CD14-positive monocyte (primary cell): ENCODE measurements at places on chromosomes 4 and X. TPM values are rescaled to one million over a fixed set of nuclear protein-coding genes. Genes with fewer than 3 reads are reported as not detected.

- no peak for DNase-seq
Measured at GRCh38 chrX:39580043-39580442, 517.7 kb downstream of the BCOR start.

DNA sequence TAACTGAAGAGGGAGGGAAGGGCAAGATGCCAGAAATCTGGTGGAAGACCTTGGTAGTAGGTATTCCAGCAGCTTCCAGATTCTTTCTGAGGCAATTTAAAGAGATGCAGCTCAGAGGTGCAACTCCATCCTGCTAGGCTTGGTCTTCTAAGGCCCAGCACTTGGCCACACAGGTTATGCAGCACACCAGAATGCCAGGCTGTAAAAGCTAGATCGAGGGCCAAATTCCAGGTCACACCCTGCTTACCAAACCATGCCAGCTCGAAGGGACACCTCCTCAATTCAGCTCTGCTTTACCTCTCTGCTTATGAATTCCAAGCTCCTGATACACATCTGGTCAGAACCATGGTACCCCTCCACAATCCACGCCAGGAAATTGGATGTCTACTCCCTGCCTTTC is 19.8 kb upstream of the ATXN3L start:
- no peak for DNase-seq

GRCh38 chr4:5827108-5828004 is 65.5 kb downstream of the CRMP1 start:
- DNase-seq = no peak

The TCEAL4 gene
- 8.5 TPM for polyA plus RNA-seq

DNA sequence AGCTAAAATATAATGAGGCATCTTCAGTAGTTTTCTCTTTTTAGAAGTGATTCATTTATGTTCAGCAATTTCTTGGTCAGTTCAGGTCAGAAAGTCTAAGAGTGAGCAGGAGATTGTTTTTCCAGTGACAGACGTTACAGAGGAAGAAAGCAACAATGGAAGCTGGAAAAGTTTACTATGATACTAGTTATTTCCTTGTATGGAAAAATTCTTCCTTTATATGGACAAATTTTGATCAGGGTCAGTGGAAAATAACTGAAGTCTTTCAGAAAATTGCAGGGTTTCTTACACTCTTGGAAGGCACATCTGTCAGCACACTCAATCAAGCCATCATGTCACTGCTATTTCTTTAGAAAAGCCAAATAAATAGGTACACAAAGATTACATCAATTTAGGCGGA is 1120.7 kb downstream of the FAT4 start:
- DNase-seq = no peak

- DNase-seq = no peak
Measured at GRCh38 chr4:113049421-113050370, at the start of gene ANK2. Gene ANK2 (plus strand): TSS chr4:113049653. CDS start chr4:113049729, 76 bp downstream.

The DGKQ gene
- polyA plus RNA-seq = 0.58 TPM

DNA sequence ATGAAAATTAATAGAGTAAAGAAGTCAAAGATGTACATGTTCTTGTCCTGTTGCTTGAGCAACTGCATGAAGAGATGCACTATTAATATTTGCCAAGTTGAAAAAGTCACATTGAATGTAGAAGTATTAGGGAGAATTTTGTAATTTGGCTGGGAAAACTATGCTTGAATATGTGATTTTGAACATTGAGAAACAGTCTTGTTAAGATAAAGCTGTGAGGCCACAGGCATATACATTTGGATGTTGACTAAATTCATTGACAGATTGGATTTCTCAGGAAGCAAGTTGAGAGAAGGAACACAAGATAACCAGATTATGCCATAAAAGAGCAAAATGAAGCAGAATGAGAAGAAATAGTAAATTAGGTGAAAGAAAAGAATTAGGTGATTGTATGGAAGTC is 1777.5 kb upstream of the PCDH7 start:
- no peak for DNase-seq

The SHROOM3 gene
- under 0.01 TPM in 1 of 2 replicates, not detected in the other for polyA plus RNA-seq

GRCh38 chrX:2492531-2493218 is 8.1 kb downstream of the DHRSX start:
- no peak for DNase-seq

The TLR7 gene
- 23.0 TPM for polyA plus RNA-seq

The ARL9 gene
- not detected in 2 replicates for polyA plus RNA-seq

DNA sequence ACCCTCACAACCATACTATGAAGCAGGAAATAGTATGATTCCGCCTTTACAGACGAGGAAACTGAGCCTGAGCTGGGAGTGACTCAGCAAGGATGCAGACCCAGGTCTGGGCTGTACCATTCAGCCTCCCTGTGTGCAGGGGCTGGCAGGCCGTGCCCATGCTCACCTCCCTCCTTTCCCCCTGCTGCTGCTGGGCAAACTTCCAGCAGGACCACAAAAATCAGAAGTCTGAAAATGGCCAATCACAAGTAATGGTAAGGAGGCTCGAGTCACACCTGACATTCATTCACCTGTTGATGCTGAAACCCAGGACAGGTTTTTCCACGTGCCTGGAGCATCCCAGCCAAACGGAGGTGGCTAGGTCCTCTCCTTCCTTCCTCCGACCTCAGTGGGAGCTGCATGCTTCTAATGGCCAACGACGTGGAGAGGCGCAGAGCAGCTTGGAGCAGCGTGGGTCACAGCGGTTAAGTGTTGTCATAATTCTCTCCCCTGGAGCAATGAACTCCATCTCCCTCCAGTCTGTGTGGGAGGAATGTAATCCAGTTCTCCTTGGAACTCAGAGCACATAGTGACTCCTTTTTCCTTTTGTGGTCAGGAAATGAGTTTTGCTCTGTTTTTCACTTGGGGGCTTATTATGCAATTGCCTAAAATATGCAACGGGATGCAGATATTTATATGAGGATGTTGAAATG is 371.7 kb downstream of the BCOR start:
- DNase-seq = no peak

The FAM236C gene
- not detected in 2 replicates for polyA plus RNA-seq

The LNX1 gene
- 0.09 TPM for polyA plus RNA-seq

DNA sequence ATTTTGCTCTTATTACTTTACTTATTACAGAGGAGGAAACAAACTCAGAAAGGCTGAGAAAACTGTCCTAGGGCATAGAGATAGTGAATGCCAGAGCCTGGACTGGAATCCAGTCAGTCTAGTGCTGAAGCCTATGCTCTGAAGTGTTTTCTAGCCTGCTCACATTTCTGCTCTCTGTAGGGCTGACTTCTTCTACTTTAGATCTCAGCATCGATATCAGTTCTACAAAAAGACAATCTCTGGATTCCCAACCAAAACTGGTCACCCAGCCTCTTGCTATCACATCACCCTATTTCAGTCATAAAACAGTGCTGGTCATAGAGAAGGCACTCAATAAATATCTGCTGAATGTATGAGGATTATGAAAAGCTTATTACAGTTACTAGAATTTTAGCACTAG is 87.2 kb downstream of the FAM13A start:
- no peak for DNase-seq

The GAGE12H gene
- not detected for polyA plus RNA-seq

DNA sequence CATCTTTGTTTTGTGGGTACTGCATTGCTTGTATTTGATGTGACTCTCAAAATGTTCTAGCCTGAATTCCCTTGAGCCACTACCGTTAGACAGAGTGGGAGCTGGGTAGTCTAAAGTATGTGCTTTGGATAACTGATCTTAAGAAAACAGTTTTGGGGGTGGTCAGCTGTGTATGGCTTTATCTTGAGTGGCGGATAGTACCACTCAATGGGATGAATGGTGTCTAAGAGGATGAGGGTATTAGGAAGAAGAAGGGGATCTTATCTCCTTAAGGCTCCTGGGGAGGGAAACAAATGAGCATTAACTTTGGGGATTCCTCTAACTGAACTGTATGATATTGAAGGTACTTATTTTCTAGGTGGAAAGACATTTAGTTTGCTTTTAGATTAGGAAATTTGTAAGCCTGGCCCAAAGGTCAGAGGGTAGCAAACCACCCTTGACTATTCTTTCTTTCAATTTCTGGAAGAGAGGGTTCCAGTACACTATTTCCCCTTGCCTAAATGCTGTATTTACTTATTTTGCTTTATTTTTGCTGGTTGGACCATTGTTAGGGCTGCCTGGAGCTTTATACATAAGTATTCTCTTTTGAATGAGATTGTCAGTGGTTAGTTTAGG is 11.3 kb downstream of the BMP2K start:
- no peak for DNase-seq

The TMSB15A gene
- not detected in 2 replicates for polyA plus RNA-seq

The ATP2B3 gene
- not detected for polyA plus RNA-seq

DNA sequence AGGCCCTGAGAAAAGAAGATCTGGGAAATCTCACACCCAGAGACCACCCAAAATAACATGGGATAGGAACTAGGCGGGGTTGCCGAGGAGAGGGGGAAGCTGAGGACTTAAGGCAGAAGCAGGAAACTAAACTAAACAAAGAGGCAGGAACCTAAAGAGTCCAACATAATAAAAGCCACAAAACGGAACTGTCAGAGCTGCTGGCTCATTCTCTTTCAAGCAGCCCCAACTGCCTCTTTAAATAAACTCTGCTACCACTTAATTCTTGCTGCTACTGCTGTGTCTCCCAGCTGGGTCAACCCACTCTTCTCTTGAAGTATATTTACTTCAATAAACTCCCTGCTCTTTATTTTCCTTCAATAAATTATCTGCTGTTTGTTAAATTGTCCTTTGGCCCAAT is 44.5 kb downstream of the MAGEB16 start:
- DNase-seq = peak; percentile 32

DNA sequence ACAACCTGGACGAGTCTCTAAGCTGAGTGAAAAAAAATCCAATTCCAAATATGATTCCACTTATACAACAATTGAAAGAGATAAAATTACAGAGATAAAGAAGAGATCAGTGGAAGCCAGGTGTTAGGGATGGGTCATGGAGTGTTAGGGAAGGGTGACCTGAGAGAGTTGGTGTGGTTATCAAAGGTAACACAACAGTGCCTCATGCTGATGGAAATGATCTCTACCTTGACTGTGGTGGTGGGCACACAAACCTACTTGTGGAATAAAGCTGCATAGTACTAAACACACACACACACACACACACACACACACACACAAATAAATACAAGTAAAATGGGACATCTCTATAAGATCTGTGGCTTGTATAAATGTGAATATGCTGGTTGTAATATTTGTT is 26.0 kb downstream of the BEND2 start:
- DNase-seq = no peak

The IQCM gene
- not detected in 2 replicates for polyA plus RNA-seq

The EFNB1 gene
- polyA plus RNA-seq = 4.7 and 6.1 TPM in 2 replicates

DNA sequence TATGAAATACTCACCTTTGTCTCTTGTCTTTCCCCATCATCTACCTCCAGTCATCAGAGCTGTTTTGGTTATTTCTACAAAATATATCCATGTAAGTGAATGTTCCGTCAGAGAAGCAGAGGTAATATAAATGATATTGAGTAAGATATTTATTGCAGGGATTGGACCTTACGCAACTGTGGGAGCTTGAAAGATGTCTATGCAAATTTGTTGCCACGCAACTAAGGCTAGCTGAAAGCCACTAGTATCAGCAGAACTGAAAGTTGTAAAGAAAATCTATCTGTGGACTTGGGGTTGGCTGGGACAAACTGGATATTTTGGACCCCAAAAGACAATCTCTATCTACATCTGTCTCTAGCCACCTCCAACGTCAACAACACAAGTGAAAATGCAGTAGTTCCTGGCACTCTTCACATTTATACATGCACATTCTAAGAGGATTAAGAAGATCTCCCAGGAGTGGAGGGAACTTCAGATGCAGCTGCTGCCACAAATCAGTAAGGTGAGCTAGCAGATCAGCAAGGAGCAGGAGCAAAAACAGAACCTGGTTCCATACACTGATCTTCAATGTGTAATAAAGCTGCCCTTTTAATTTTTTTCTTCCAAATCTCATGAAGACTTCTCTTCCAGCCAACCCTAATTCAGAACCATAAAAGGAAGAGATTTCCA is 8.5 kb upstream of the CCSER1 start:
- DNase-seq = peak; percentile 60

The GPRASP2 gene
- 0.04 and 0.23 TPM in 2 replicates for polyA plus RNA-seq

DNA sequence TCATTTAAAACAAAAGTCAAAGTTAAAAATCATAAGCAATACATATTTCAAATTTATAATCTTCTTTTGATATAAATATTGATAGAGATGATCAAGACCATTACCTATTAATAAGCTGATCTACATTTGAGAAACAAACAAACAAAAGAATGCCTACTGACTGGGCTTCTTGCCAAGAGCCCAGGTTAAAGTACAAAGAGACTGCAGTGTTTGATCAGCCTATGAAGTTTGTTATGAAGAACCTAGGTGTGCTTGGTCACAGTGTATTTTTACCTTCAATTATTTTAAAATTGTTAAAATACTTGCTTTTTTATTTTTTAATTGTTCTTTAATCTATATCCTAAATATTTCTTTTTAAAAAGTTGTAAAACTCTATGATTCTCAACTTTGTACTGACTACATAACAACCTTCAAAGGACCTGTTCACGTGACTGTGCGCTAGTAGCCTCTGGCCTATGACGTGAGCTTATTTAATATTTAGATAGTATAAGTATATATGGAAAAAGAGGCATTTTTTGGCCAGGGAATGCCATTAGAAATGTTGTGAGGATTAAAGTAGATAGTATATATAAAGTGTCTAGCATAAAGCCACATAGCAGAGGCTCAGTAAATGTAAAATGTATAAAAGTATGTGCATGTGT is 11.4 kb upstream of the SLC39A8 start:
- no peak for DNase-seq

The MXD4 gene
- 24.5 TPM for polyA plus RNA-seq

DNA sequence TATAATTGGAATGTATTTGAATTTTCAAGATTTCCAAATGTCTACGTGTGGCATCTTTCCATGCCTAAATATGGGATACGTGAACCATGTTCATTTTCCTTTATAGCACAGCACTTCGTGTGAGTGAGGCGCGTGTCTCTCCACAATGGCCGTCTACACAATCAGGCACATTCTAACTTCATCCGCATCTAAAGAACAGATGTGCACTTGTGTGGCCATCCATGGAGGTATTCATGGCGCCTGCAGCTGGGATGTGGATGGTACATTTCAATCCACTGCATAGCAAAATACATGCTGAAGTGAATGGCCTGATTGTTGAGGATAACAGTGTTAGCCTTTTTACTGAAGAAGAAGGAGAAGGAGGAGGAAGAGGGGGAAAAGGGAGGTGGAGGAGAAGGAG is 34.5 kb upstream of the TRIM2 start:
- DNase-seq = no peak

- peak; percentile 4 for DNase-seq
Measured at GRCh38 chr4:15188605-15189539, 186.6 kb downstream of the CPEB2 start.

- DNase-seq = no peak
Measured at GRCh38 chr4:114021451-114021850, 42.0 kb upstream of the ARSJ start.

- DNase-seq = no peak
Measured at GRCh38 chrX:133574716-133575115, 159.4 kb upstream of the GPC4 start.

- peak; percentile 26 for DNase-seq
Measured at GRCh38 chr4:112604589-112604988, 32.1 kb downstream of the ZGRF1 start.

- no peak for DNase-seq
Measured at GRCh38 chrX:133175605-133176004, 42.5 kb downstream of the TFDP3 start.

GRCh38 chr4:48450740-48451139 is 32.4 kb upstream of the SLC10A4 start:
- DNase-seq = no peak
